ENCODE measurements at places on chromosomes 4 and X.

- H3K36me3 ChIP-seq = peaks cover 10% of the 10 kb centered on the region
- H3K27me3 ChIP-seq = no peaks in the 10 kb centered on the region
- H3K27ac ChIP-seq = peak overlapping the region; percentile 95
- peaks cover 32% of the 10 kb centered on the region for H3K4me1 ChIP-seq
Measured at GRCh38 chrX:119755981-119756533, 2.3 kb upstream of the SOWAHD start.

DNA sequence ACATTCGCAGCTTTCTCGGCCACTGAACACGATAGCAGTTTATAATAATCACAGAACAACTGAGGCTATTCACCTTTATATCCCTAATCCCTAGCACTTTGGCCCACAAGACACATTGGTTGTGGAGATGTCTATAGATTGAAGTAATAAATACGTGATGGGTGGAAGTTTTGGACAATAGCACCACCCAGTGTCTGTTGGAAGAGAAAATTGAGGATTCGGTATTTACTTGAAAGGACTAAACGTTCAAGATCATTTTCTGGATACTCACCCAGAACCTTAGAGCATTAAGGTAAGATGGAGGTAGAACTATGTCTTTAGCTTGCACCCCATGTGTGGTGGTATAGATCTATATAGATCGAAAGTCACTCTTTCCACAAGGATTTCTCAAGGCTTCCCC is 787 bp upstream of the TMSB15A start:
- no peak for DNase-seq
- no peaks in the 10 kb centered on the region for H3K4me1 ChIP-seq
- H3K4me3 ChIP-seq = no peak overlapping the region
- no peak overlapping the region for H3K27ac ChIP-seq
- H3K36me3 ChIP-seq = peaks cover 1% of the 10 kb centered on the region

DNA sequence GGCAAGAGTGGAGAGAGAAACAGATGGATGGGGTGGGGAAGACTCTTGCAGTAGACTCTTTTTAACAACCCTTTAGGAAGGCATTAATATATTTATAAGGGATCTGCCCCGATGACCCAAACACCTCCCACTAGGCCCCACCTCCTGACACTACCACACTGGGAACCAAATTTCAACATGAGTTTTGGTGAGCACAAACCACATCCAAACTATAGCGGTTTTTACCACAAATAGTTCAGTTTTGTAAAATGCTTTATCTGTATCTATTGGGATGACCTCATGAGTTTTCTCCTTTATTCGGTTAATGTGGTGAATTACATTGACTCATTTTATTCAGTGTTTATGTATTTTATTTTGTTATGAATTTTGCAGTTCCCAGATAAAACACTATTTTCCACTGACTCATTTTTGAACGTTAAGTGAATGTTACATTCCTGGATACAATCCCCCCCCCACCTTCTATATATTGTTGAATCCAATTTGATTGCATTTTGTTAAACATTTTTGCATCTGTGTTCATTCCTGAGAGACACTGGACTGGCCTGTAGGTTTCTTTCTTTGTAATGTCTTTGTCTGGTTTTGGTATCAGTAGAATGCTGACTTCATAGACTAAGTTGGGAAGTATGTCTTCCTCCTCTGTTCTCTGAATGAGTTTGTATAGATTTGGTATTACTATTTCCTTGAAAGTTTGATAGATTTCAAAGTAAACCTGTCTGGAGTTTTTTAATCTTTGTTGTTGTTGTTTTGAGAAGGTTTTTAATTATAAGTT is 13.9 kb upstream of the CPLX1 start:
- H3K36me3 ChIP-seq = peaks cover 3% of the 10 kb centered on the region
- H3K27ac ChIP-seq = no peak overlapping the region
- no peaks in the 10 kb centered on the region for H3K27me3 ChIP-seq
- H3K4me3 ChIP-seq = no peak overlapping the region

DNA sequence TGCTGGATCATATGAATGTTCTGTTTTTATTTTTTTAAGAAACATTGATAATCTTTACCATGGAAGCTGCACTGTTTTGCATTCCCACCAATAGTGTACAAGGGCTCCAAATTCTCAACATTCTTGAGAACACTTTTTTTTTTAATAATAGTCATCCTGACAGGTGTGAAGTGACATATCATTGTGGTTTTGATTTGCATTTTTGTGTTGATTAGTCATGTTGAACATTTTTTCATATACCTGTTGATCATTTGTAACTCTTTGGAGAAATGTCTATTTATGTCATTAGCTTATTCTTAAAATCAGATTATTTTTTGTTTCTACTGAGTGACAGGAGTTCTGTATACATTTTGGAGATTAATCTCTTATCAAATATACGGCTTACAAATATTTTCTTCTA is 408.5 kb downstream of the GLUD2 start:
- DNase-seq = no peak
- no peaks in the 10 kb centered on the region for H3K36me3 ChIP-seq
- H3K4me3 ChIP-seq = no peak overlapping the region
- H3K4me1 ChIP-seq = no peaks in the 10 kb centered on the region

DNA sequence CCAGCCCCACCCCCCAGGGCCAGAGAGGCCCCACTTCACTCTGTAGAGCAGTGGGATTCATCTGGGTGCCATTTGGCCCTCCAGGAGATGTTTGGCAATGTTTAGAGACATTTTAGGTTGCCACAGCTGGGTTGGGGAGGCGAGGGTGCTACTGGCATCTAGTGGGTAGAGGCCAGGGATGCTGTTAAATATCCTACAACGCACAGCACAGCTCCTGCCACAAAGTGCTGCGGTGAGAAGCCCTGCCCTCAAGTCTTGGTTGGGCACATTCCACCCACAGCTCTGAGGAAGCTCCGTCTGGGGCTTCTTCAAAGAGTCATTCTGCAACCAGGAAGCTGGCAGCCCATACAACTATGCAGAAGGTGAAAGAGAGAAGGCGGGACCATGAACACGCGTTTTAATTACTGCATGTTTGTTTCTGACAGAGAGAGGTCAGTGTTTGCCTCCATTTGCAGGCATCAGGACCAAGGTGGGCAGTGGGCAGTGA is 48.1 kb upstream of the FAM9C start:
- DNase-seq = peak; percentile 81
- H3K27ac ChIP-seq = peak overlapping the region; percentile 88
- H3K36me3 ChIP-seq = peaks cover 11% of the 10 kb centered on the region
- peak overlapping the region; percentile 71 for H3K4me3 ChIP-seq
- peaks cover 57% of the 10 kb centered on the region for H3K4me1 ChIP-seq
- H3K27me3 ChIP-seq = no peaks in the 10 kb centered on the region

DNA sequence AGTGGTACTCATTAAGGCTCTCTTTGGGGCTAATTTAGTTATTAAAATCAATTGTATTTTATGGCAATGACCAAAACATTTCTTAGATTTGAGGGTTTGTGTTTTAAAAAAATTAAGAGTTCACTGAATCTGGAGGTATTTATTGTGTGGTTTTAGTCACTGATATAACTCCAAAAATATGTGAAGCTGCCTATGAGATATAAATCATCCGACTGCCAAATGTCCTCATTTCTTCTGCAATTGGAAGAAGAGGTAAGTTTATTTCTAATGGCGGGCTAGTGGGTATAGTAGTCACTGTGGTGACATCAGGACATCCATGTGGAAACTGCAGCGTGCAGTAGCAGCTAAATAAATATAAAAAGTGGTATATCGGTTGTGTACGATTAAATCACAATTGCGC is 205.5 kb downstream of the MID1 start:
- H3K4me1 ChIP-seq = no peaks in the 10 kb centered on the region
- no peaks in the 10 kb centered on the region for H3K27me3 ChIP-seq
- H3K36me3 ChIP-seq = no peaks in the 10 kb centered on the region
- no peak for DNase-seq

DNA sequence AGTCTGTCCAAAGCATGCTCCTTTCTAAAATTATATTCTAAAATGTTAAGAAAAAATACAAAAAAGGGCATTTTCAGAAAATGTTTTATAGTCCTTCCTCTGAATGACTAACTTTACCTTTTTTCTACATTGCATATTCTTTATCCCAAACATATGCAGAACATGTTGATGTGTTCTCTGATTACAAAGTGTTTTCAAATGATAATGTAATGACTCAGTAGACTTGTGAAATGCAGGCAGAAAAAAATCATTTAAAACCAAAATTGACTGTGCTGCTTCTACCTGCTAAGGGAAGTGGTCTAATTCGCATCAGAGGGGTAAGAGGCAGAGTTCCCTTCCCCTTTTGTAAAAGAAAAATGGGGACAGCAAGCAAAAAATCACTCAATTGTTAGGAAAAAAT is 22.7 kb upstream of the YTHDC1 start:
- H3K27ac ChIP-seq = no peak overlapping the region
- H3K4me3 ChIP-seq = no peak overlapping the region
- no peak for DNase-seq
- peaks cover 10% of the 10 kb centered on the region for H3K4me1 ChIP-seq

DNA sequence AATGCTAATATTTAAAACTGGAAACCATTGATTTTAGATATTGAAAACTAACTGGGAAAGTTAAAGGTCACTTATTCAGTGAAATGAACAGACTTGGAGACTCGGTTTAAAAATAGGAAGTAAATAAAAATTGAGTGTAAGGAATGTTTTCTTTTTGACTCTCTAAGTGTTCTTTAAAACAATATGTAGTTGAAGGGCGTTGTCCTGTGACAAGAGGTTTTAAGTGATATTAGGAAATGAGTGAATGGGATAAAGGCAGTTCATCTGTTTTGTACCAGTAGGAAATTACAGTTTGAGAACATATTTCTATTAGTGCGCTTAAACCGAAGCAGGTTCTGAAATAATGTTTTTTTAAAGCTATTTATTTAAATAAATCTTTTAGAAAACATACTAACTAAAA is 77.2 kb downstream of the ARFIP1 start:
- no peaks in the 10 kb centered on the region for H3K27me3 ChIP-seq
- no peaks in the 10 kb centered on the region for H3K4me1 ChIP-seq
- no peak overlapping the region for H3K27ac ChIP-seq

DNA sequence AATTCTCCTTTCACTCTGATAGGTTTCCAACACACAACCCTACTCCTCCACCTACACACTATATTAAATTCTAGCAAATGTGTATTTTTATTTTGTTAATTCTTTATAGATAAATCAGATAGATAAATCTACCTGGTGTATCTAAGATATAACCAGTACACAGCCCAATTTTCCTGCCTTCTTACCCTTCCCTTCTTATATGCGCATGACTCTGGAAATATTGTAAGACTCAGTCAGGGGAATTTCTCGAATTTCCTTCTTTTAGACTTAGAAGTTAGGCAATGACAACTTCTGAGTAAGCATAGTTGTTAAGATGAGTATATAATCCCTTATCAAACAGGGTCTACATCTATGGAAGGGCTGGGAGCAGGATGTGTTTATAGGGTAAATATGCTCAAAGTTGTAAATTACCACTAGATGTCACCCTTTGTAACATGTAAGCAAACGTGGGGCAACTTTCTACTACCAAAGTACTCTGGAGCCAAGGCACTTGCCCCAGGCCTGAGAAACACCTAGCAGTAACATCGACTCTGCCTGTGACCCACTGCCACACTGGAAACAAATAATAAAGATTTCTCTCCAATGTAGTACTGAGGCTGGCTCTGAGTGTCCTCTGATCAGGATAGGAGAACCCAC is 444.7 kb downstream of the IQCM start:
- DNase-seq = no peak
- no peaks in the 10 kb centered on the region for H3K4me1 ChIP-seq
- H3K27ac ChIP-seq = no peak overlapping the region
- H3K36me3 ChIP-seq = no peaks in the 10 kb centered on the region

DNA sequence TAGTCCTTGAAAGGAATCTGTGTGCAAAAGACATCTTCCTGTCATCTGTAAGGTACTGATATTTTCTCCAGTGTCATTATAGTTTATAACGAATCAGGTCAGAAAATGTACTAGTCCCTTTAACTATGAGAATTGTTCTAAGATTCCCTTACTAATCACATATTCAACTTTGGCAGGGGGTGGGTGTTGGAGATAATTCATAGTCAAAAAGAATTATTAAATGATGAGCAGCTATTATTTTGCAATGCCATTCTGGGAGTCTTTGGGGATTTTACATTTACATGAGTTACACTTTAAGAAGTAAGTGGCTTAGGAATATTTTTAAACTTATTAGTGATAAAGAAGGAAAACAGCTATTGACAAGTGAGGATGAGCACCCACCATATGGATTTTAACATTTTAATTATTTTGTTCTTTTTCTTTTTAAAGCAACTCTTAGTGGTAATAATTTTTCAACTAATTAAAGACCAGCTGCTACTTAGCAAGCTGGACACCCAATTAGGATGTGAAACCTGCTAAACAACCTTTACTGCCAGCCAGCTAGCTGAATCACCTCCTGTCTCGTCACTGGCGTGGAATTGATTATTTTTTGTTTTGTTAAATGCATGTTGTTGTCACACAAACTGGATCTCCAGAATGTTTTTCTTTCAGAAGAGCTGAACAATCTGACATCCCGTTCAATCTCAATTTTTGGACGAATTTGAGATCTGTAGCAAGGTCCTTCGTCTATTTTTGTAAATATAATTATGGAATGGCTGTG is 219.2 kb downstream of the ARAP2 start:
- no peaks in the 10 kb centered on the region for H3K4me1 ChIP-seq
- no peaks in the 10 kb centered on the region for H3K36me3 ChIP-seq
- H3K27ac ChIP-seq = no peak overlapping the region

GRCh38 chrX:63128509-63128908 is 222.6 kb downstream of the SPIN4 start:
- no peak overlapping the region for H3K27ac ChIP-seq
- H3K4me1 ChIP-seq = no peaks in the 10 kb centered on the region
- no peak overlapping the region for H3K4me3 ChIP-seq
- no peaks in the 10 kb centered on the region for H3K36me3 ChIP-seq
- no peak for DNase-seq

GRCh38 chrX:97026406-97026805 is 142.7 kb downstream of the RPA4 start:
- no peaks in the 10 kb centered on the region for H3K4me1 ChIP-seq
- no peaks in the 10 kb centered on the region for H3K36me3 ChIP-seq
- no peak overlapping the region for H3K4me3 ChIP-seq
- H3K27me3 ChIP-seq = no peaks in the 10 kb centered on the region
- H3K27ac ChIP-seq = no peak overlapping the region
- DNase-seq = no peak

- DNase-seq = no peak
- no peaks in the 10 kb centered on the region for H3K27me3 ChIP-seq
Measured at GRCh38 chr4:69095301-69095731, 958 bp upstream of the UGT2B7 start.

- DNase-seq = no peak
- no peaks in the 10 kb centered on the region for H3K36me3 ChIP-seq
- no peaks in the 10 kb centered on the region for H3K27me3 ChIP-seq
- no peak overlapping the region for H3K27ac ChIP-seq
- no peaks in the 10 kb centered on the region for H3K4me1 ChIP-seq
- H3K4me3 ChIP-seq = no peak overlapping the region
Measured at GRCh38 chr4:177638871-177639270, 196.6 kb upstream of the AGA start.

GRCh38 chr4:99324979-99325378 is 3.8 kb upstream of the ADH1B start:
- no peak overlapping the region for H3K27ac ChIP-seq
- no peaks in the 10 kb centered on the region for H3K4me1 ChIP-seq
- H3K4me3 ChIP-seq = no peak overlapping the region
- H3K36me3 ChIP-seq = no peaks in the 10 kb centered on the region
- no peaks in the 10 kb centered on the region for H3K27me3 ChIP-seq
- DNase-seq = no peak

GRCh38 chr4:129064717-129065116 is 28.6 kb downstream of the SCLT1 start:
- H3K27me3 ChIP-seq = no peaks in the 10 kb centered on the region
- H3K27ac ChIP-seq = no peak overlapping the region
- no peak overlapping the region for H3K4me3 ChIP-seq
- no peaks in the 10 kb centered on the region for H3K4me1 ChIP-seq

GRCh38 chr4:51894059-51894645 is 51.2 kb downstream of the DCUN1D4 start:
- H3K27me3 ChIP-seq = no peaks in the 10 kb centered on the region
- H3K36me3 ChIP-seq = peaks cover 7% of the 10 kb centered on the region
- H3K27ac ChIP-seq = no peak overlapping the region
- peaks cover 5% of the 10 kb centered on the region for H3K4me1 ChIP-seq
- no peak for DNase-seq

Data from central memory CD8-positive, alpha-beta T cell (primary cell).